Neural cell (in vitro differentiated cells): ENCODE measurements at places on chromosomes 16 and 17. TPM values are rescaled to one million over a fixed set of nuclear protein-coding genes. Genes with fewer than 3 reads are reported as not detected.

SAP30BP gene
- polyA plus RNA-seq, result 129 and 156 TPM in 2 replicates

MYOCD gene
- polyA plus RNA-seq, result not detected in 2 replicates

CACNB1 gene
- polyA plus RNA-seq, result 18.9 and 29.1 TPM in 2 replicates

CACNG1 gene
- 0.77 TPM in 1 of 2 replicates, not detected in the other for polyA plus RNA-seq

KRTAP9-4 gene
- not detected in 2 replicates for polyA plus RNA-seq

NUDT7 gene
- polyA plus RNA-seq, result 6.5 and 13.9 TPM in 2 replicates

FBXL16 gene
- polyA plus RNA-seq, result 3.4 and 6.1 TPM in 2 replicates

SHCBP1 gene
- polyA plus RNA-seq, result 0.54 and 1.1 TPM in 2 replicates

LRRC46 gene
- 0.12 and 0.56 TPM in 2 replicates for polyA plus RNA-seq

CHST4 gene
- not detected in 2 replicates for polyA plus RNA-seq

HEXIM2 gene
- polyA plus RNA-seq, result 13.9 and 17.9 TPM in 2 replicates

BIRC5 gene
- polyA plus RNA-seq, result 1.4 and 2.3 TPM in 2 replicates

TMIGD1 gene
- not detected in 2 replicates for polyA plus RNA-seq

CYGB gene
- polyA plus RNA-seq, result 9.6 and 12.9 TPM in 2 replicates

SLC5A2 gene
- polyA plus RNA-seq, result not detected in 2 replicates

IRF8 gene
- not detected in 2 replicates for polyA plus RNA-seq

TMC5 gene
- not detected in 2 replicates for polyA plus RNA-seq

NTN3 gene
- polyA plus RNA-seq, result 1.2 and 2.4 TPM in 2 replicates

IGFBP4 gene
- polyA plus RNA-seq, result 0.32 and 1.3 TPM in 2 replicates

IKZF3 gene
- not detected in 2 replicates for polyA plus RNA-seq

TMC7 gene
- 2.3 and 3.5 TPM in 2 replicates for polyA plus RNA-seq

SMPD3 gene
- polyA plus RNA-seq, result 38.2 and 42.7 TPM in 2 replicates

KRT25 gene
- 0.19 and 0.56 TPM in 2 replicates for polyA plus RNA-seq

TOX3 gene
- 2.3 and 2.8 TPM in 2 replicates for polyA plus RNA-seq

CMTM2 gene
- 0.25 TPM in 1 of 2 replicates, not detected in the other for polyA plus RNA-seq

MFSD11 gene
- 36.1 and 43.1 TPM in 2 replicates for polyA plus RNA-seq

KRT40 gene
- polyA plus RNA-seq, result not detected in 2 replicates

TEX14 gene
- 0.90 and 1.4 TPM in 2 replicates for polyA plus RNA-seq

FTSJ3 gene
- polyA plus RNA-seq, result 23.2 and 25.8 TPM in 2 replicates

UBE2G1 gene
- 65.8 and 67.4 TPM in 2 replicates for polyA plus RNA-seq

WSB1 gene
- polyA plus RNA-seq, result 1,828 and 1,855 TPM in 2 replicates

PYDC1 gene
- polyA plus RNA-seq, result not detected in 2 replicates

CD300LB gene
- polyA plus RNA-seq, result not detected in 2 replicates

PRSS53 gene
- 9.3 and 13.6 TPM in 2 replicates for polyA plus RNA-seq

KSR1 gene
- polyA plus RNA-seq, result 9.2 and 13.7 TPM in 2 replicates

CENPX gene
- polyA plus RNA-seq, result 188 and 205 TPM in 2 replicates

TMEM132E gene
- polyA plus RNA-seq, result 1.4 and 1.8 TPM in 2 replicates

ZNF75A gene
- polyA plus RNA-seq, result 58.3 and 76.0 TPM in 2 replicates

TPSD1 gene
- not detected in 2 replicates for polyA plus RNA-seq

TSPOAP1 gene
- 103 and 125 TPM in 2 replicates for polyA plus RNA-seq

CTRB2 gene
- polyA plus RNA-seq, result not detected in 2 replicates

C1QTNF8 gene
- polyA plus RNA-seq, result 0.79 TPM in 1 of 2 replicates, not detected in the other

QPRT gene
- polyA plus RNA-seq, result 2.7 and 3.9 TPM in 2 replicates

TMC6 gene
- polyA plus RNA-seq, result 0.16 TPM in 1 of 2 replicates, not detected in the other

SLFN13 gene
- polyA plus RNA-seq, result 0.20 TPM in 1 of 2 replicates, not detected in the other
